Testis (tissue), 5 donors: ENCODE measurements at places on chromosomes 6 and 20. TPM values are rescaled to one million over a fixed set of nuclear protein-coding genes. Genes with fewer than 3 reads are reported as not detected.

GRCh38 chr6:107068691-107069630 lies 41.0 kb downstream of the MTRES1 start:
- H3K27me3 ChIP-seq: no peaks in the 10 kb centered on the region
- H3K36me3 ChIP-seq: no peaks in the 10 kb centered on the region
- peaks cover 6% of the 10 kb centered on the region for H3K4me1 ChIP-seq
- no peak overlapping the region for H3K27ac ChIP-seq

GRCh38 chr6:169109411-169110220 lies 144.0 kb downstream of the THBS2 start:
- H3K4me3 ChIP-seq: no peak overlapping the region
- no peaks in the 10 kb centered on the region for H3K36me3 ChIP-seq
- no peaks in the 10 kb centered on the region for H3K4me1 ChIP-seq

GRCh38 chr6:113457751-113458150 lies 399.4 kb upstream of the MARCKS start:
- H3K4me3 ChIP-seq: no peak overlapping the region
- no peaks in the 10 kb centered on the region for H3K27me3 ChIP-seq
- H3K27ac ChIP-seq: peak overlapping the region; percentile 73
- no peak for DNase-seq

DNA sequence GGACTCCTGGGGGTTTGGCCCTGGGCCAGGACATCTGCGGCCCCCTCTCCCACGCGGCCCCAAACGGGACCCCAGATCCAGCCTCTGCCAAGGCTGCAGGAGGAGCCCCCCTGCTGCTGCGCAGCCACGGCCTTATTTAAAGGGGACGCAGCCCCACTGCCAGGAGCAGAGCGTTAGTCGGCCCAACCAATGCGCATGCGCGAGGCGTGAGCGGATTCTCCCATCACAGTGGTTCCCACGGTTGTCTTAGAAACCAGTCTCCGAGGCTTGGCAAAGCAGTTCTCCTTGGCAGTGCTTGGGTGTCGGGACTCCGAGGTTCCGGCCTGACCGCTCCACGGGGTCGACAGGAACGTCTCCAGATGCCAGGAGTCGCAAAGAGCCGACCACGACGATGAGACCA lies 288.3 kb upstream of the ZNF337 start:
- peak overlapping the region; percentile 43 for H3K4me3 ChIP-seq
- H3K36me3 ChIP-seq: no peaks in the 10 kb centered on the region
- H3K27me3 ChIP-seq: no peaks in the 10 kb centered on the region
- peak; percentile 69 for DNase-seq

DNA sequence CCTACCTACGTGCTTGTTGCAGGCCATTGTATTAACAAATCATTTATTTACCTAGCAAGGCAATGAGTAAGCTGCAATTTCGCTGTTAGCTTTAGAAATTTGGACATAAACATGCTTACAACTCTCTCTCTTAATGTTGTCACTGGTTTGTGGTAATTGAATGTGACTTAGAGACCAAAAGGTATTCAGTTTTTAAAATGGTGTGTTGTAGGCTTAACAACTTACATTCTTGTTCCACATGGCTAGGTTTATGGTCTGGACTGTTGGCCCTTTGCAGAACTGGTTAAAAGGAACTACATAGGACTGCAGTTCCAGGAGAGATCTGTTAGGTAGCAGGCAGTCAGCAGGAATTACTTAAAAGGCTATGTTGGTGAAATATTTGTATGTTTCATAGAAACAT lies 10.3 kb upstream of the CTAGE9 start:
- H3K4me1 ChIP-seq: no peaks in the 10 kb centered on the region
- H3K4me3 ChIP-seq: no peak overlapping the region
- H3K27me3 ChIP-seq: no peaks in the 10 kb centered on the region
- no peak overlapping the region for H3K27ac ChIP-seq
- no peaks in the 10 kb centered on the region for H3K36me3 ChIP-seq

- DNase-seq: no peak
- H3K4me1 ChIP-seq: peaks cover 69% of the 10 kb centered on the region
- no peaks in the 10 kb centered on the region for H3K36me3 ChIP-seq
- H3K4me3 ChIP-seq: no peak overlapping the region
Observed at GRCh38 chr20:62378215-62378614, 8.7 kb upstream of the RPS21 start.

Gene CCM2L
- 3.0 TPM for total RNA-seq

Gene MUC22
- 0.31 TPM for total RNA-seq

Gene HLA-DQB1
- total RNA-seq: 0.08 TPM

DNA sequence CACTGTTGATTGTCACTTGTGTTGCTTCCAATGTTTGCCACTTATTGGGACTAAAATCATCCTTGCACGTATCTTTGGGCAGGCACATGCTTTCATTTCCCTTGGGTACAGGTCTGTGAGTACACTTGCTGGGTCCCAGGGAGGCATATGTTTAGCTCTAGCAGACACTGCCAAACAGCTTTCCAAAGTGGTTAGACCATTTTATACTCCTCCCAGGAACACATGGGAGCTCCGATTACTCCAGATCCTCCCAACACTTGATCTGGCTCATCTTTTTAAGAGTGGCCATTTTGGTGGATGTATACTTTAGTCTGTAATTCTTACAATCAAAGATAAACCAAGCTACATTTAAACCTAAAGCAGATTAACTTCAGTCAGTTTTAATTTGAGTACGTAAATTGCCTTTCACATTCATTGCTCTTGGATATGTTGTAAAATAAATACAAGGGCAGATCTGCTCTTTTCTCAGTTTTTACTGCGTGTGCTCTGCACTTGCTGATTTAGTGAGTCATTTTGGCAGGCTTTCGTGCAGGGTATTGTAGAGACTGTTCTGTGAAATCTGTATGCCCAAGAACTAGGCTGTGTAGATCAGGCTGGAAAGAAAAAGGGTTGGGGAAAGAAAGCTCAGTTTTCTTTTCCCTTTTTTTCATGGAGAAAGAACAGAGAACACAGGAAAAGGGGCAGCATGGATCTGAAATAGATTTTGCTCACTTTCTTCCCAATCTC lies 19.5 kb downstream of the SLC22A1 start:
- peaks cover 7% of the 10 kb centered on the region for H3K4me1 ChIP-seq
- H3K36me3 ChIP-seq: no peaks in the 10 kb centered on the region
- no peak for DNase-seq
- H3K27ac ChIP-seq: peak overlapping the region; percentile 39

GRCh38 chr6:46048646-46049297 lies 33.1 kb upstream of the CLIC5 start:
- DNase-seq: no peak
- H3K27me3 ChIP-seq: no peaks in the 10 kb centered on the region
- H3K36me3 ChIP-seq: no peaks in the 10 kb centered on the region
- H3K4me1 ChIP-seq: no peaks in the 10 kb centered on the region
- H3K4me3 ChIP-seq: no peak overlapping the region

Gene GPX6
- 0.19 TPM for total RNA-seq

Gene LY86
- 0.87 TPM for total RNA-seq
